Cortex of kidney (tissue), 1 donor: ENCODE measurements at places on chromosomes 4 and X.

GRCh38 chrX:43693602-43694406, 37.7 kb downstream of the MAOA start:
- no peak for DNase-seq

DNA sequence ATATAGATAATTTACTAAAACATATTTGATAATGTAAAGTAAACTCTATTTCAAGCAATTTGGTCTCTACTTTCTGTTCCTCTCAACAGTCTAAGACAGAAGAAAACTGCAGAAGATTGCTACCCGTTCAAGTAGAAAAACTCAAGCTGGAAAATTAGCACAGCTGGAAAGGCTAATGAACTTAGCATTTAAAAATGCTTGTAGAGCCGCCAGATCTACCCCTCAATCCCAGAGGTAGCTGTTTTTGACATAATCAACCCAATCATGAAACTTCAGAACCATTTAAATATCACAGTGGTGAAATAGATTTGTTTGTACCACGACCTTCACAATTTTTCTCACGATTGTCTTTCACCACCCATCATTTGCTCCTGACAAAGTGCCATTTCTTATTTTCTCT, 479.5 kb downstream of the SPRY1 start:
- no peak for DNase-seq

DNA sequence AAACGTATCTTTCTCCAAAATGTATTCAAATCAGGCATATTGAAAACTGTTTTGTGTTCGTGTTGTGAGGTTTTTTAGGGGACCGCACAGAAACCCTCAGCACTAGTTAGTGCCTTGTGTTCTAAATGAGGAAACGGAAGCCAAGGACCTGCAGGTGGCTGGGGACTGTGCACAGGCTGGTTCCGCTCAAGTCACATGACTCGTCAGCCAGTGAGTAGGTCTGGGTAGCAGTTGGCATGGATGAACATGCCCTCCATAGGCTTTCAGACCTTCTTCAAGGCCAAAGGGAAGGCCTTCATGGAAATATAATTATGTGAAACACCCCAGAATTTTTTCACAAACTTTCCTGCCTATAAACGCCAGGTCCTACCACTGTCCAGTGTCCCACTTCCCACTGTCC, 1.3 kb upstream of the F11 start:
- no peak for DNase-seq

DNA sequence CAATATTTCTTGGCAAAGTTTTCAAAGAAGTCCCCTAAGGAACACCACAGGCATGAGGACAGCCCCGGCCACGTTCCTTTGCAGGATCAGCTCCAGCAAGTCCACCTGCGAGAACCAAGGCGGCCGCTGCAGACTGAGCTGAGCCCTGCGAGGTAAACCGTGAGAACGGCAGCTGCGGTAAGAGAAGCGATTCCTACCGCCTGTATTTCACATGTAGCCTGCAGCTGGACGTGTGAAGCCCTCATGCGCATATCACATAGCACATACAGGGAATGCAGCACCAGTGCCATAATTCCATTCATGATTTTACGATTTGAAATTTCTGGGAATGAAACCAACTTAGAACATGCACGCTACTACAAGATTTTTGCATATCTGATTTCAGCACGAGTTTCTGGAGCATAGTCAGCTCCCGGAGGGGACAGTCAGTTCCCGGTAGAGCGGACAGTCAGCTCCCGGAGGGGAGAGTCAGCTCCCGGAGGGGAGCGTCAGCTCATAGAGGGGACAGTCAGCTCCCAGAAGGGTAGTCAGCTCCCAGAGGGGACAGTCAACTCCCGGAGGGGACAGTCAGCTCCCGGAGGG, 41.7 kb downstream of the FGFRL1 start:
- no peak for DNase-seq

GRCh38 chr4:112058433-112058832, 86.8 kb upstream of the FAM241A start:
- DNase-seq, result no peak

DNA sequence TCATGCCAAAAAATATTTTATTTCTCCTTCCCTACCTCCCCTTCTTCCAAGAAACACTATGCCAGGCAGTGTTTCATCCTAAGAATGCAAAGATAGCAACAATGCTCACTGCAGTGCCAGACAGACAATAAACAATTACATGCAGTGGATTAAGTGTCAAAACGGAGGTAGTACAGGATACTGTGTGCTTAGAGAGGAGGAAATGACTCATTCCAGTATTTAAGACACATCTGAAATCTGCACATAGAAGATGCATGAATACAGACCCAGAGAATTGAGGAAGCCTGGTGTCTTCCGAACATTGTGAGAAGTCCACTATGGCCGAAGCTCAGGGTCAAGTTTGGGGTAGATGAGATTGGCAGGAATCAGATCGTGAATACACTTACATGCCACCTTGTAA, 326.4 kb downstream of the PPP3CA start:
- DNase-seq, result no peak

- DNase-seq, result no peak
These were observed 66.6 kb upstream of the SORBS2 start for GRCh38 chr4:185878633-185879032.

- DNase-seq, result no peak
These were observed 7.6 kb downstream of the FAT4 start for GRCh38 chr4:125322366-125322730.

DNA sequence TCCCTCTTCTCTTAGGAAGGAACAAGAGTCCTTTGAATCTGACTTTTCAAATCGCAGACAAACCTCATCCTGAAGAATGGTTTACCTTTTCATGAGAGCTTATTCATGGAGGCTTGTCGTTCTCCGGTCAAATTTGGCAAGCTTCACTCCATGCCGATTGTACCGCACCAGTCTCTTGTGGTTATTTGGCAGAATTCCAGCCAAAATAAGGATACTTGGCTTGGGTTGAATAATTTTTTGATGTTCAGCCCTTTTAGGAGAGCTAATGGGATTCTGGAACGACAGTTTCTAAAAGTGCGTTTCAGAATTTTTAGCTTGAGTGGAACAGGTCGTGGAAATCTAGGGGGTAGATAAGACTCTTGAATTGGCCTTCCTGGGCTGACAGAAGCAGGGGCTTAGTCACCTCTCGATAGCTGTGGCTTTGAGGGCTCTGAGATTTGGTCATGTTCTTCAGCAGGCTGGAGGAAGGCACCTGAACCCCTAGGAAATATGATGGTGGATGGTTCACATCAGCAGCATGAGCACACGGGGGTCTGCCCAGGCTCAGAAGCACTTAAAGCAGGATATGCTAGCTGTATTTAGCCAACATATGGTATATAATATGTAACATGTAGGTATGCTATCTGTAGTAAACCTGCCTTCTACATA, 1.5 kb downstream of the KLHL2 start:
- DNase-seq, result no peak

- no peak for DNase-seq
These were observed 34.6 kb downstream of the NBDY start for GRCh38 chrX:56763556-56764152.

GRCh38 chr4:164874789-164875188, 2.2 kb upstream of the APELA start:
- DNase-seq, result no peak

DNA sequence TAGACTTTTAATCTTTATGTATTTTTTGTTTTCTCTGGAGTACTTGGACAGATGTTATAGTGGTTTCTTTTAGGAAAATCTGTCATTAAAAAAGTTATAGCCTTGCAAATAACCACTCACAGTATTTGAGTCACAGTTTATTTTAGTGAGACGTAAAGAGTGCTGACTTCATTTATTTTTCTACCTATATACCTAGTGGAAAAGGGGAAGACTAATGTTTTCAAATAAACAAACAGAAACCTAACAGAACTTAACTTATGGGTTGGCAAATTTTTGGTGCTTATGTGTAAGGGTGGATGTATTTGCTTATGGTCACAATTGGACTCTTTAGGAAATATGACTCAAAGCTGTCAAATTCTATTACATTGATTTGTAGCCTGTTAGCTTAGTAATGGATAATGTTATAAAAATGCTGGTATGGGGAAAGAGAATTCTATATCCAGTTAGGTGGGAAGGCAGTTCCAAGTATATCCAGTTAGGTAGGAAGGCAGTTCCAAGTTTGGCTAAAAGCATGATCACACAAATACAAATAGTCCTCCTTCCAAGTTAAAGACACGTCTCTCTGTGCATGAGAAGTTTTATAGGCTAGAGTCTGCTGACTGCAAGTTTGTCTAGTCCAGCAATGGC, 61.9 kb downstream of the SLC9A6 start:
- DNase-seq, result no peak

GRCh38 chr4:139191373-139191772, 14.4 kb upstream of the ELF2 start:
- DNase-seq, result no peak

- DNase-seq, result no peak
These were observed 193.5 kb upstream of the C1QTNF7 start for GRCh38 chr4:15234116-15234855.

DNA sequence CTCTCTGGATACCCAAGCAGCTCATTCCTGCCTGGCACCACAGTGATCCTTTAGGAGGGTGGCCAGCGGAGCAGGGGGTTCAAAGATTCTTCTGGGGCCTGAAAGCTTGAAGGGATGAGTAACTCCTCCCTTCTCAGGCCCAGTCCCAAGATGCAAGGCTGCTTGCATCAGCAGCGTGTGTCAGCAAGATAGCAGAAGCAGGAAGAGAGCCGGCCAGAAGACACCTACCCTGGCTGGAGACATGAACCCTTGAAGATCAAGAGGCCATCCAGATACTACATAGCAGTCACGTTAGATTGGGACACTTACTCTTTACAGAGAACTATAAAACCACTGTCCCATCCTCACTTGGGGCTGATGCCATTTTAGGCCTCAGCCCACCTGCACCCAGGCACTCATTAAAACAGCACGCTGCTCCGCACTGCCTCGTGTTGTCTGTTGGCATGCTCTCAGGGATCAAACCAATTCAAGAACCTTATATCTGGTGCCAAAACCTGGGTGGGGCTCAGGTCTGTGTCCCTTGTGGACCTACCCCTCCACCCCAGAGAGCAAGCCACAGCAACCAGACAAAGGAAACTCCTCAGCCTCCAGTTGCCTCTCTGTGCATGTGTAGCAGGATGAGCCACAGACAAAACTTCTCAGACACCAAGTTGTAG, 6.5 kb downstream of the UGT2B17 start:
- DNase-seq, result no peak

DNA sequence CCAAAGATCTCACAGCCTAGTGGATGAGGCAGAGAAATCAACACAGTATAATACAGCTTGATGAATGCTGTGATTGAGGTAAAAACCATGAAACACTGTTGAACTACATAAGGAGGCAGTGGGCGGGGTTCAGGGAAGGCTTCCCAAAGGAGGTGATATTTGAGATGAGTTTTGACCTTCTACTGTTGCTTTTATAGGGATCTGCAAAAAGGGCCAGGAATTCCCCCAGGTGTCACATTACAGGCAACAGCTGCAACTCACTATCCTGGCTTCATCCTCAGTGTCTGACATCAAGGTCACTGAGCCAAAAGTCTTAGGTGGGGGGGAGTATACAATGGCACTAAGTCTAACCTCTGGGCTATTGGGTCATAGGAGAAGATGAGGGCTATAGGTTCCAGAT, 185.7 kb upstream of the NRK start:
- no peak for DNase-seq

GRCh38 chrX:49884290-49884862, 5.1 kb downstream of the USP27X start:
- DNase-seq, result no peak
